ENCODE measurements at places on chromosomes 2 and 18. TPM values are rescaled to one million over a fixed set of nuclear protein-coding genes. Genes with fewer than 3 reads are reported as not detected.

ACTG2 gene
- polyA plus RNA-seq = 0.65 TPM

DNA sequence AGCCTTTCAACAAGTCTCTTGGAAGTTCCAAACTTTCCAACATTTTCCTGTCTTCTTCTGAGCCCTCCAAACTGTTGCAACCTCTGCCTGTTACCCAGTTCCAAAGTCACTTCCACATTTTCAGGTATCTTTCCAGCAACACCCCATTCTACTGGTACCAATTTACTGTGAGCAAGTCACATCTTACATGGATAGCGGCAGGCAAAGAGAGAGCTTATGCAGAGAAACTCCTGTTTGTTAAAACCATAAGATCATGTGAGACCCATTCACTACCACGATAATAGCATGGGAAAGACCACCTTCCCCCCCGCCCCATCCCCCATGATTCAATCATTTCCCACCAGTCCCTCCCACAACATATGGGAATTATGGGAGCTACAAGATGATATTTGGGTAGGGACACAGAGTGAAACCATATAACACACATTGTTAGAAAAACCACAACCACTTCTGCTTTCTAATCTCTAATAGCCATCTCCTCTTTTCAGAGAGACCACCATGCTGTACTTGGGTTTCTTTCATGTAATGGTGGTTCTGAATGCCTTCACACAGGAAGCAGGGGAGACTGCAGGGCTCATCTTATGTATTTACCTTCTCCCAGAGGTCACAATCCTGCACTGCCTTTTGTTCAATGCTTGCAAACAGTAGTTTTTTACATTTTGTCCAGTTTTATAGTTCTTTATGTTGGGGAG is 46.0 kb upstream of the CALCRL start:
- DNase-seq = no peak

MRPL19 gene
- 65.6 TPM for polyA plus RNA-seq

DNA sequence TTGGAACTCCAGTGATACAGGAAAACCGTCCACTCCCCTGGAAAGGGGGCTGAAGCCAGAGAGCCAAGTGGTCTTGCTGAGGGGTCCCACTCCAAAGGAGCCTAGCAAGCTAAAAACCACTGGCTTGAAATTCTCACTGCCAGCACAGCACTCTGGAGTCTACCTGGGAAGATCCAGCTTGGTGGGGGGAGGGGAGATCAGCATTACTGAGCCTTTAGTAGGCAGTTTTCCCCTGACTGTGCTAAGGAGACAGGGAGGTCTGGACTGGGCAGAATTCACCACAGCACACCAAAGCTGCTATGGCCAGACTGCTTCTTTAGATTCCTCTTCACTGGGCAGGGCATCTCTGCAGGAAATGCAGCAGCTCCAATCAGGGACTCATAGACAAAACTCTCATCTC is 510.7 kb upstream of the LRRTM1 start:
- no peak for DNase-seq

- peak; percentile 71 for DNase-seq
Observed at GRCh38 chr2:8676191-8676920, 5.5 kb upstream of the ID2 start.

- no peak for DNase-seq
Observed at GRCh38 chr2:64595397-64596176, 58.1 kb downstream of the SERTAD2 start.

DNA sequence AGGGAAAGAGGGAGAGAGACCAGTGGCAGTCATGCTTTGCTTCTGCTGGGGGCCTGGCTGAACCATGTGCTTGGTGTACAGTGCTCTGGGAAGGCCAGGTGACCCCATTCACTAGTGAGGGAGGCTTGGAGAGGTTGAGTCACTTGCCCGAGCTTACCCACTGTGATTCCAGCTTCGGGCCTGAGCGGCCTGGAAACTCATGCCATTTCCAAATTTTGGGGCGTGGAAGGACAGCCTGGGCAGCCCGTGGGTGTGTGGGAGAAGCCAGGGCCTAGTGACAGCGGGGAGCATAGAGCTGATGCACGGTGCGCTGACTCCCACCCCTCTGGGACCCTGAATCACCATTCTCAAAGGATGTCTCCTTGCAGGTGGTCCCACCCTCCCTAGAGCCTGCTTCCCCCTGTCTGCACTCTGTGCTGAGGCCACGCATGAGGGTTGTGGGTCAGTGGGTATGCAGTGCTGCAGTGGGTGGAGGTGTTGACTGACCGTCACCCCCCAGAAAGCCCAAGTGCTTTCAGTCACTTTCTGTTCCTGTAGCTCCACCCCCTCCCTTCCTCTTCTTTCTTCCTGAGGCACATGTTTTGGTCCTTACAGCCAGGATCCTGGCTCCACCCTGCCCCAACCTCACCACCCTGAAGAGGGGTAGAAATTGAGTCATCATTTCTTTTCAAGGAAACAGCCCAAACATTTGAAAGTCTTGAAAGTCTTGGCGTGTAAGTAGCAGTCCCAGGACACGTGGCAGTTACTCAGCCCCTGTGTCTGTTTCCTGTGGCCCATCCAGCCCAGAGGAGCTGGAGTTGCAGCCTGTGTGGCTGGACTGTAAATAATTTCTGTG is 69.3 kb upstream of the MCFD2 start:
- DNase-seq = no peak

- DNase-seq = no peak
Observed at GRCh38 chr18:78871618-78872017, 108.0 kb upstream of the SALL3 start.

- DNase-seq = no peak
Observed at GRCh38 chr2:21281384-21281783, 157.6 kb downstream of the TDRD15 start.

GRCh38 chr2:140249821-140250220 is 1469.6 kb upstream of the NXPH2 start:
- no peak for DNase-seq

ABCA12 gene
- 0.25 TPM for polyA plus RNA-seq

DNA sequence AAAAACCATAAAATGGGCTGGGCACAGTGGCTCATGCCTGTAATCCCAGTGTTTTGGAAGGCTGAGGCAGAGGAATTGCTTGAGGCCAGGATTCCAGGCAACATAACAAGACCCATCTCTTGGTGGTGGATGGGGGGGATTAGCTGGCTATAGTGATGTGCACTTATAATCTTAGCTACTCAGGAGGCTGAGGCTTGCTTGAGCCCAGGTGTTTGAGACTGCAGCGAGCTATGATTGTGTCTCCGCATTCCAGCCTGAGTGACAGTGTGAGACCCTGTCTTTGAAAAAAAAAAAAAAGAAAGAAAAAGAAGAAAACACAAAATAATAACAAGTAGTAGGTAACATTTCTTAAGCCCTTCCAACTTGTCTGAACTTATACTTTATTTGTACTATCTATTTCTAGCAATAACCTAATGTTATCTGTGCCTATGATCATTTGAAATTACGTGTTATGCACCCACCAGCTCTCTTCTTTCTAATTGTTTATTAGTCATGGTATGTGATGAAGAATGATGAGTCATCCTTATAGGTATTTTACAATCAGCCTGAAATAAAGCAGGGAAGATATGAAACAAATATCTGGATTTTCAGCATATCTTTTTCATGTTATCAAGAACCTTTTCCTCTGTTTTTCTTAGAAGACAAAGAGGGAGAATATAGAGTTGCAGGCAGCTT is 129.3 kb upstream of the UNC80 start:
- no peak for DNase-seq

UGT1A8 gene
- not detected for polyA plus RNA-seq

- no peak for DNase-seq
Observed at GRCh38 chr2:72685638-72686213, 140.1 kb downstream of the EXOC6B start.

NDC80 gene
- 24.5 TPM for polyA plus RNA-seq

GRCh38 chr2:240813231-240813921 is 6.6 kb downstream of the KIF1A start:
- DNase-seq = no peak

GRCh38 chr18:58808349-58808748 is 56.3 kb upstream of the ZNF532 start:
- DNase-seq = no peak

- peak; percentile 31 for DNase-seq
Observed at GRCh38 chr18:61528961-61529360, 195.7 kb downstream of the CDH20 start.

CERKL gene
- polyA plus RNA-seq = 14.5 TPM

DNA sequence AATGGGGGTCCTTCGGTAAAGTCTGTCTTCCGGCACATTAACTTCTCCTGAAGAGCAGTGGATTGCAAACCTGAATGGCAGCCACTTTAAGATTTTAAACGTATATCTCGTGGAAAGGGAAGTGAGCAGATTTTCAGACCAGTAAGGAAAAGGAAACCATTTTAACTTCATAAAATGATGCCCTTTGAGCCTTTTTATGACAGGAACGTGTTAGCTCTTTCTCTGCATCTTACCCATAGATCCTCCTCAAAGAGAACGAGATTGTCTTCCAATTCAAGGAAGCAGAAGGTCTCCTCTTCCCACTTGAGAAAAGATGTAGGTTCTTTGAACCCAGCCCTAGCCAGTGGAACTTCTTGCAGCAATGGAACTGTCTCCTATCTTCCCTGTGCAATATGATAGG is 35.6 kb downstream of the HK2 start:
- no peak for DNase-seq

CSRNP3 gene
- 9.7 TPM for polyA plus RNA-seq

DNAJC5G gene
- polyA plus RNA-seq = 0.58 TPM

DNA sequence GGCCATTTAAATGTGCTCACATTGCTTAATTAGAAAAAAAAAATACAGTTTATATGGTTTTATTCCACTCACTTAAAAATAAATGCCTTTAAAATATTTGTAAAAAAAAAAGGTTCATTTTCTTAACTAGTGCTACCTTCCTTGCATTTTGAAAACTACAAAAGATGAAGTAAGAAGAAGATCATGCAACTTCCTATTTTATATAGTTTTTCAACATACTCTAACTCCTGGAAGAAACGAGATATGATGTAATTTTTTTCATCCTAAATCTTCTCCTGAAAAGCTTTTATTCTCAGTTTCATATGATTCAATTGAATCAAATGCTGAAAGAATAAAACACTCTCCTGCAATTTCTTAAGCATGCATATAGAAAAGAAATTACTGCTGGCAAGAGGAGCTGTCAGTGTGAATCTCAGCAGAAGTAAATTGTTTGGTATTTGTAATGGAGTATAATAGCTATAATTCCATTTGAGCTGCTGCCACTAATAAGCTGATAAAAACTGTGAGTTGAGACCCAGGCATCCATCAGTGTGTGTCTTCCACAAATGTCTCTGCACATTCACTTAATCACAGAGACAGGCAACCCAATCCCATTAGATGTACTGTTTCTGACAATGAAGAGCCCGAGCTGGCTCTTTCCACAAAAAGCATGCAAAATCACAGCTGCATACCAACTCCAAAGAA is 3.7 kb downstream of the FTCDNL1 start:
- DNase-seq = no peak

GRCh38 chr18:68035774-68036522 is 519.4 kb upstream of the DSEL start:
- DNase-seq = peak; percentile 29

GRCh38 chr18:2706903-2707302 is 51.4 kb downstream of the SMCHD1 start:
- no peak for DNase-seq

OR6B3 gene
- polyA plus RNA-seq = not detected

- no peak for DNase-seq
Observed at GRCh38 chr2:230631470-230631869, 81.2 kb upstream of the CAB39 start.

RTP5 gene
- polyA plus RNA-seq = not detected

DNA sequence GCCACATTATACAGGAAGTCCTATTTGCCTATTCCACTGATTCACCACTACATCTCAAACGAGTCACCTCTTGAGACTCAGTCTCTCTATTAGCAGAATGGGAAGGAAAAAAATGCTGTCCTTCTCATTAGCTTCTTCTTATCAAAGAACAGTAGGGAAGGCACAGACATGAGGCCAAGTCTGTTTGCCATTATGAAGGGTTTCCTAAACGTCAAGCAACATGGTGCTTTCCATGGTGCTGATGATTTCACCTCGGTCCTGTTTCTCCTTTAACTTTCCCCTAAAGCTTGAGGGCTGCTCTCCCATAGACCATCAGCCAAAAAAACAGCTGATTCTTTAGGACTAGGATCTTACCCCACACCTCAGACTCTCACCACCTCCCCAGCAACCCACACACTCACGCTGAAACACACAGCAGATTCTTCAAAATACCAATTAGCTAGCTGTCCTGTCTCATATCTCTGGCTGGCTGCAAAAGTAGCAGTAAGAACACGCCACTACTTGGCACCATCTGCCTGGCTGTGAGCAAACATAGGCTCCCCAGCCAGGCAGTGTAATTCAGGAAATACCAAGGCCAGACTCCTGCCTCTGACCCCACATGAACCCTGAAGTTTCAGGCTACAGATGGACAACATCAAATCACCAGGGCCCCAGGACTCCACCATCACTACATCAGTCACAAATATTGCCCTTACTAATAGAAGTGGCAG is 30.5 kb downstream of the GALNT14 start:
- DNase-seq = no peak

DNA sequence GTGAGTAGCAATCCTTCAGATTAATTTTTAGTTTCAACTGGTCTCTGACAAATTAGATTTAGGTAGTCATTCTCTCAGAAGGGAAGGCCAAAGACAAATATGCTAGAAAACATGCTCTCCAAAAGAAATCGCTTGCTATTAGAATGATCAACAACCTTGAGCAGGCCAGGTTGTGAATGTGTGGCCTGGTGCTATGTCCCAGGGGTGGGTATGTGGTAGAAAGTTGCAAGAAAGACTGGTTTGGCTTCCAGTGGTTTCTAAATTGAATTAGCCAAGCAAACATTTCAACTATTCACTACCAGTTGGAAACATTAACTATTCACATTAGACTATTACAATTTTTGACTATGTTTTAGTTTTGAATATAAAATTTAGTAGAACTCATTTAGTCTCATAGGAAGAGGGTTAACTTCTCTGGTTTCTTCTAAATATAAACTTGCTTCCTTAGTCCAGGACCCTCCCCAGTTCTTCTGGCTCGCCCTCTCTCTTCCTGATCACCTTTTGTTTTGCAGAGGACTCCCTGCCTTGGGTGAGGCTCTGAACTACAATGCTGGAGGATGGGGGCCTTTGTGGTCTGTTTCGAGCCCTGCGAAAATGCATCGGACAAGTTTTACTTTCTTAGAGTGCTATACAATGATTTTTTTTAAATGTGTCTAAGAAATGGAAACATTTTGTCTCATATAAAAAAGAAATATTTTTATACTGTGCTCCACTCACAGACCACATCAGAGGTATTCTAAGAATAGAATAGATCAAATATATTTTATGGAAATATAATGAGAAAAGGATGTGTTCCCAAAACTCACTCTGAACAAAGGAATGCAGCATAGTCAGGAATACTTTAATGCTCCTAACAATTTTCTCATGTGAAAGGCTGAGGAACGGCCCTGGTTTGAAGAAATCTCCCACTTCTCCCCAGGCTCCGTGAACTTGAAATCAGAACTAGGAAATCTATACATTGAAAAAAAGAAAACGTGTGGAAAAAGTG is 375.0 kb upstream of the ZEB2 start:
- DNase-seq = no peak

SERPINB10 gene
- polyA plus RNA-seq = 0.58 TPM

MATN3 gene
- polyA plus RNA-seq = 3.7 TPM

PFN4 gene
- polyA plus RNA-seq = 1.7 TPM

All from right renal cortex interstitium (tissue), 3 donors.